Central memory CD4-positive, alpha-beta T cell (primary cell): ENCODE measurements at places on chromosomes 3 and 15.
A peak's percentile ranks its signal among the peaks of the same experiment; 100 is the strongest.

DNA sequence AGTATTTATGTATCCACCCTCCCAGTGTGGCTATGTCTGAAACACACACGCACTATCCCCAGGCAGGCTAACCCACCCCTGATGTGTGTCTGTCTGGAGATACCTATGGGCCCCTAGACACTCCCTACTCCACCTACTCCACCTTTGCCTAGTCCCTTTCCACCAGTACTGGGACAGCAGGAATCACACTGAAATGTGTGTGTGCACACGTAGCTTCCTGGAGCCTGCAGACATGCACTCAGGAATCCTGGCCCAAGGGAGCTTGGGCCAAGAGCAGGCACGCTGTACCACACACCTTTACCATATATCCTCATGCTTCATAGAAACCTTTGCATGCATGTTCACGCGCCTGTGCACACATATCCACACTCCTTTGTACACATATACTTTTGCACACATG is 6.9 kb upstream of the PTH1R start:
- no peak for DNase-seq

DNA sequence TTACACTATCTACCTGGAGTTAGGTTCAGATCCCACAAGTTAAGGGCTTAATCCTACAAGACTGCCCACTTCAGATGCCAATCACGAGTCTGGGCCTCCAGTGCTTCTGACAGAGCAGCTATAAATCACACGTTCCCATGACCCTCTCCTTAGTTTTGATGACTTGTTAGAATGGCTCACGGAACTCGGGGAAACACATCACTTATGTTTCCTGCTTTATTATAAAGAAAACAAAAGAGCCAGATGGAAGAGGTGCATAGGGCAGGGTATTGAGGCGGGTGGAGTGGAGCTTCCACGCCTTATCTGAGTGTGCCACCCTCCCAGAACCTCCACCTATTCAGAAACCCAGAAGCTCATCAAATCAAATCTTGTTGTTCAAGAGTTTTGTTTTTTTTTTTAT is 170.8 kb downstream of the MOBP start:
- no peak for DNase-seq

DNA sequence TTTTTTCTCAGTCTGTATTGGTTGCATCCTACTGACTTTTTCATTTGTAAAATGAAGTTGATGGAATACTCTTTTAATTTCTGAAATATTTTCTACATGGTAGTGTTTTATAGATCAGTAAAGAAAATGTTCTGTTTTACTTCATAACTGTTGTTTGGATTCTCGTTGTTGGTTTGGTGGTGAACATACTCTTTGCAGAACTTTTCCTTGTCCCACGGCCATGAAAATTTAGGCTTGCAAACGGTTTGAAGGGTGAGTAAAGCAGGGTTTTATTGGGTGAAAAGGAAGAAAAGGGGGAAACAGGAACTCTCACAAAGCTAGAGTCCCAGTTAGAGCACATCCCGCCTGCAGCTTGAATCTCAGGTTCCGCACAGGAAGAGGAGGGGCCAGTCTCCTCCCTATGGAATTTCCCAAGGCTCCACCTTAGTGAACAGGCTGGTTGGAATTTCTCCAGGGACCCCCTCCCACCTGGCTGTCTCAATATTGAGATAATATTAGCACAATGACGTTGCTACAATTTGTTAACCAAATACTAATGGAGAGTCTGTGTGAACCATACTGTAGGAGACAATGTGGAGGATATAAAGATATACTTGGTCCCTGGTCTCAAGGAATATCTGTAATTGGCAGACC is 5.6 kb downstream of the PDCD6IP start:
- no peak for DNase-seq

DNA sequence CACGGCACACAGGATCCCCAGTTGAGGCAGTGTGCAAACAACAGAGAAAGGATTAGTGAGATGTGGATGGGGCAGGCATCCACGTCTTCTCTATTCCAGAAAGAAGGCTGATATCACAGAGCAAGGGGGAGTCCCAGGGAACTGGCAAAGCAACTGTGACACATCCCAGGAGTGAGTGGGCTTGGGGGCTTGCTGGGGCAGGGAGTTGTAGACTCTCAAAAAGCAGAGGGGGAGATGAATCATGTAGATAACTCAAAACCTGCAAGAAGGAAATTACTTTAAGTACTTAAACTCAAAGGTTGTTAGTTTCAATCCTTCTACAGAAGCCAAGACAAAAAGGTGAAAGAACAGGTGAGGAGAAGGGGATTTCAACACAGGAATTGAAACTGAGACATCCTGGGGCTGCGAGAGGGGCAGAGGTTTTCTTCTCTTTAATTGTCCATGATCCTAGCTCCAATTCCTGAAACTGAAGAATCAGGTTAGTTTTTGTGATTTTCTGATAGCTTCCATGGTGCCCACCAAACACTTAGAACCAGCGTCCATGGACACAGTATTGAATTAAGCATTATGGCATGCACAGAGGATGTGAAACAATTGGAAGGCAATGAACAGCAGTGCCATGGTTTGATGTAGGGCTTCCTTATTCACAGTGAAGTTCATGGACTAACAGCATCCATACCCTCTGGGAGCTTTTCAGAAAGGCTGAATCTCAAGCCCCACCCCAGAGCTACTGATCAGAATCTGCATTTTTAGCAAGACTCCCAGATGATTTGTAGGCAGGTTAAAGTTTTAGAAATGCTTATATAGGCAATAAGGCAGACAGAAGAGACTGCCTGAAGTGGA is 52.0 kb downstream of the CCR3 start:
- DNase-seq, result no peak

- no peak for DNase-seq
Observed at GRCh38 chr3:194928831-194929577, 243.3 kb downstream of the FAM43A start.

DNA sequence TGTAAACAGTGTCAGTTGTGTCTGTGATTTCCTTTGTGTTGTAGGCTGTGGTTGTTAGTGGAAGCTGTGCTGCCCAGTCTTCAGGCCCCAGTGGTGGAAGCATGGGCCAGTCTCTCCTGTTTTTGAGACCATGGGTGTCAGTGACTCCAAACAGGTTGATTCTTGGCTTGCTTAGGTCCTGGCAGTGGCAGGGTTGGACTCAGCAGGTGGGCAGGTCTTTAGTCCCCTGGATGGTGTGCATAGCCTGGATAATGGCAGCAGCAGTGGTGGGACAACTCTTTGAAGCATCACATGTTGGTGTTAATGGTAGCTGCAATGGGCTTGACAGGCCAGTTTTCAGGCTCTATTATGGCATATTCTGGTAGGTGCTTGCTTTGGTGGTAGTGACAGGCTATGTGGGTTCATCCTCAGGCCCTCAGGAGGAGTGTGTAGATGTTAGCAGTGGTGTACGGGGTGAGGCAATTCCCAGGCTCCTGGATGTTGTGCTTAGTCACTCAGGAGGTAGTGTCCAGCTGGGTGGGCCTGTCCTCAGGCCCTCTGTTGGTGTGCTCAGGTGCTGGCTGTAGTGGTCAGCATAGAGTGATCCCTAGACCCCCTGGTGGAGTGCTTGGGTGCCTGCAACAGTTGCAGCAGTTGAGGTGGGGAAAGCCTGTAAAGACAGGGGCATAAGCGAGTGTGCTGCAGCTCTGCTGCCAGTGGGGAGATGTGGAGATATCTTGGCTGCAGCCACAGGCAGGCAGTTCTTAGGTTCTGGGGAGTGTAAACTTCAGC is 596.7 kb downstream of the PDCD6IP start:
- DNase-seq, result no peak

DNA sequence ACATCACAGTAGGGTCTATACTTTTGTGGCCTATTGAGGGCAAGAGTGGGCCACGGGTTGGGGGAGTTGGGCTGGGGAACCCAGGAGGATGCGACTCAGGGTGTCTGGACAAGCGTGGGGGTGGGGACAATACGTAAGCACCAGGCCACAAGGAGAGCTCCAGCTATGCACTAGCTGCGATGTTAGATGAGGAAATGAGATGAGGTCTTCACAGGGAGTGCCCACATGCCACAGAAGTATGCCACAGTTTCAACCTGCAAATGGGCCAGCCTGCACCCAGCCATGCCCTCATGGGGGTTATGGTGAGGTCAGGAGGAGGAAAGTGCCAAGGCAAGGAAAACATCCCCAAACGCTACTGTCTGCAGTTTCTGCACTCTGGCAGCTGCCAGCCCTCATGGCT is 30.5 kb downstream of the CACNA2D2 start:
- peak; percentile 53 for DNase-seq

DNA sequence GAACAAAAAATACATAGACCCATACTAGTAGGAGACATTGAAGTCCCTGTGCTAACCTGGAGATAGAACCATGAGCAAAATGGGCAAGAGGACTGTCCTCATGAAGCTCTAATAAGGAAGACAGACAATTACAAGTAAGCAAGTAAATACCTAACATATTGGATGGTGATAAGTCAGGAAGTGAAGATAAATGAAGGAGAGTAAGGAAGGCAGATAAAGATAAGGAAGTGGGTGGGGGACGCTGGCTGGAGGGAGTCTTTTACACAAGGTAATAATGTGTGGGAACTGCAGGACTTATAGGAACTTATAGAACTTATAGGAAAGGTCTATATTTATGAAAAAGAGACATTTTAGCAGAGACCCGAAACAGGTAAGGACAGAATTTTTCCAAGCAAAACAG is 148.9 kb upstream of the ABI3BP start:
- DNase-seq, result no peak

GRCh38 chr3:105458518-105459215 is 92.0 kb downstream of the ALCAM start:
- DNase-seq, result no peak

GRCh38 chr15:75694241-75695182 is 18.1 kb downstream of the CSPG4 start:
- DNase-seq, result no peak

DNA sequence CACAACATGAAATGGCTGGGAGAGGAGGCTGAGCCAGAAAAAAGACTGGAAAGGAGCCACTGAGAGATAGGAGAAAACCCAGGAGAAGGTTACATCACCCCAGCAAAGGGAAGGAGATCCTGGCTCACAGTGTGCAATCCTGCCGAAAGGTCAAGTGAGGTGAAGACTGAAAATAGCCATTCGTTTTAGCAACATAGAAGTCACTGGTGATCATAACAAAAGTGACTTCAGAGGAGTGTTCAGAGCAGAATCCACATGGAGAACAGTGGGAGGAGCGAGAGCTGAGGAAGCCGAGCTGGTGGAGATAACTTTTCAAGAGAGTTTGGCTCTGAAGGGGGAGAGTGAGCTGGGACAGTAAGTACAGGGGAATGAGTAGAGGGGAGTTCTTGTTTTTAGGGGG is 5.4 kb upstream of the HEG1 start:
- DNase-seq, result no peak

GRCh38 chr3:19644405-19644804 is 289.6 kb downstream of the EFHB start:
- no peak for DNase-seq
